Gastroesophageal sphincter (tissue), 4 donors: ENCODE measurements at places on chromosomes 11 and 22. TPM values are rescaled to one million over a fixed set of nuclear protein-coding genes. Genes with fewer than 3 reads are reported as not detected.

The BRSK2 gene
- total RNA-seq, result 8.6 TPM

The OR51B2 gene
- not detected for total RNA-seq

The ISX gene
- not detected for total RNA-seq

The GAL3ST3 gene
- total RNA-seq, result 2.0 TPM

The CATSPERZ gene
- total RNA-seq, result not detected

The VPS37C gene
- total RNA-seq, result 20.7 TPM

The NCF4 gene
- 5.4 TPM for total RNA-seq

The TBX10 gene
- total RNA-seq, result not detected

The TTC38 gene
- 61.8 TPM for total RNA-seq

The TCN2 gene
- total RNA-seq, result 32.1 TPM

The TEX12 gene
- not detected for total RNA-seq

The TSPAN4 gene
- total RNA-seq, result 115 TPM

The DKK3 gene
- 249 TPM for total RNA-seq

The SPDYC gene
- not detected for total RNA-seq

The UBQLN3 gene
- 0.40 TPM for total RNA-seq

The DERL3 gene
- total RNA-seq, result not detected
